WTC11 (cell line): ENCODE measurements at places on chromosomes 12 and 14. TPM values are rescaled to one million over a fixed set of nuclear protein-coding genes. Genes with fewer than 3 reads are reported as not detected.

GRCh38 chr14:100891501-100892445, 11.7 kb downstream of the RTL1 start:
- peak; percentile 3 for DNase-seq

GRCh38 chr12:91667694-91668093, 478.0 kb downstream of the BTG1 start:
- DNase-seq: no peak

GRCh38 chr12:23055004-23055403, 430.0 kb downstream of the ETNK1 start:
- peak; percentile 67 for DNase-seq

DNA sequence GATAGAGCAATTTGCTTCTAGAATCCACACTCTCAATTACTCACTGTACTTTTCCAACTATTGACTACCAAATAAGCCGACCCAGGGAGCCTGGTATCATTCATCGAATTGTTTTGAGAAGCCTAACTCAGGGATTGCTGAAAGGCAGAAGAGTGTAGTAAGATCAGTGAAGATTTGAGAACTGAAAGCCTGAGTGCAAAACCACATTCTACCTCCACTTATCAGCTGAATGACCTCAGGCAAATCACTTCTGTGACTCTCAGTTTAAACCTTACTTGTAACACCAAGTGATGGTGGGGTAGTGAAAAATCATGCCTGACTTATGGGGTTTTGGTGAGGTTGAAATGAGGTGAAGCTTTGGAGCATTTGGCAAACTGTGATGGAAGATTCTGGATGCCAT, 126.1 kb upstream of the MAX start:
- no peak for DNase-seq

- DNase-seq: no peak
Measured at GRCh38 chr14:55388160-55388559, 23.5 kb downstream of the ATG14 start.

DNA sequence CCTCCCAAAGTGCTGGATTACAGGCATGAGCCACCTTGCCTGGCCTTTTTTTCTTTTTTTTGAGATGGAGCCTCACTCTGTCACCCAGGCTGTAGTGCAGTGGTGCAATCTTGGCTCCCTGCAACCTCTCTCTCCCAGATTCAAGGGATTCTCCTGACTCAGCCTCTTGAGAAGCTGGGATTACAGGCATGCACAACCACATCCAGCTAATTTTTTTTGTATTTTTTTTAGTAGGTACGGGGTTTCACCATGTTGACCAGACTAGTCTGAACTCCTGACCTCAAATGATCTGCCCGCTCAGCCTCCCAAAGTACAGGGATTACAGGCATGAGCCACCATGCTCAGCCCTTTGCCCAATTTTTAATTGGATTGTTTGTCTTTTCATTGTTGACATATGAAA, 58.0 kb downstream of the SINHCAF start:
- no peak for DNase-seq

DNA sequence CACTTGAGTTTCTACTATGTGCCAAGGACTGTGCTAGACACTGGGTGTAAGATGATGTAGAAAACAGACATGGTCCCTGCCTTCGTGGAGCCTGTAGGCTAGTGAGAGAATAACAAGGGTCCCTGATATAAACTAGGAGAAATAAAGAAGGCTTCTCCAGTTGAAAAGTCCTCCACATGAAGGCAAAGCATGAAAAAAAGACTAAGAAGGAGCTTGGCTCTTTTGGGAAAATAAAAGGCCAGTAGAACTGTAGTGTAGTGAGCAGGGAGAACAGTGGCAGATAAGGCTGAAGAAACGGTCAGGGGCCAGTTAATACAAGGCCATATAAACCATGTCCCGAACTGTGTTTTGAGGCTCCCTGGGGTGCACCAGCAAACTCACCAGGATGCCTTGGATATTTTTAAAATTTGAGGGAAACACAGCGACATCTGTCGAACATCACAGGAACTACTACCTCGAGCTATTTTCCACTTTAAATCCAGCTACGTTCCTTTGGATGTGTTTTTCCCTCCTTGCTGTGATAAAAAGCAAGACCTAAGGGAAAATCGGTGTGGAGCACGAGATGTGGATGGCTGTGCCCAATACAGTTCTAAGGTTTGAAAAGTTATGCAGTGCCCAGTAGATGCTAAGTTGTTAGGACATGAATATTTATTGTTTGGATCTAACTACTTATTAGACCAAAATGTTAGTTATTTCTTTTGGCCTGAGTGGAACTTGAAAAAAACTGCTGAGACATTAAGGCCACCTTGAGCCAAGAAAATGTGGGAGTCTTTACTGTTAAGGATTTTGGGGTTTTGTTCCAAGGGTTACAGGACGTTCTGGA, 8.5 kb upstream of the CFL2 start:
- DNase-seq: peak; percentile 24

DNA sequence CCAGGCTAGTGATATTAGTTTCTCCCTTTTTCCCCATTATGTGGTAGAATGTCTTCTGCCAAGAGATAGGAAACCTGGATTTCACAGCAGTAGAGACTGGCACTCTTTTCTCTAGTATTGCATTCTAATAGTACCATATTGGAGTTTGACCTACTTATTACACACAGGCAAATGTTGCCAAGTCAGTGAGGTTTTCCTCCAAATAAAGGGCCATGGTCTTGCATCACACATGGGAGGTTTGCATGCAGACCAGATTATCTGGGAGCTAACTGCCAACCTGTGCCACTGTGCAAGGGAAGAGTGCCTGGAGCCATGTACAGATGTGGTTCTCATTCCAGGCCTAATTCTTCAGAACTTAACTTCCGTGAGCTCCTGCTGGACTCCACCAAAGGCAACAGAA, 113.3 kb downstream of the ANO6 start:
- DNase-seq: no peak

DNA sequence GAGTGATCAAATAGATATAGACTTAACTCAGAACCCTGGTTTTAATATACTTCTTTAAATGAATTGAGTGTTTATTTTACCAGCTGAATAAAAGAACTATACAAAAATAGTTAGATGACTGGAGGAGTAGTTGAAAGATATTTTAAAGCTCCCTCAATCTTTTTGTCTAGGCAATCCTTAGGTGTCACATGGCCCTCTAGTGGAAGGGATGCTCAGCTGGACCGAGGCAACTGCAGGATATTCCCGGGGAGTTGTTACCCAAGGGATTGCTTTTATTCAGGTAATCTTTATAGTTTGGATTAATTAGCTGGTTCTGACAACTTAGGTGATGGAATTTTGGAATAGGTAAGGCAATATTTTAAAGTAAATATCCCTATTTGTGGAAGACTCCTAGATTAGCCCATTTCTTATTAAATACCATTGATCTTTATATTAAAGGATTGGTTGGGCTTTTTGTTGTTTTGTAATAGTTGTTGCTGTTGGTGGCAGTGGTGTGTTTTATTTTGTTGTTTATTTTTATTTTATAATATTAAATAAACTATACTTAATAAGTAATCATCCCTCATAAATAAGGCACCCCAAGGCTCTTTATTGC, 57.1 kb downstream of the ZDHHC17 start:
- peak; percentile 49 for DNase-seq

Gene C1R
- total RNA-seq: 8.4 to 9.8 TPM (median 8.9 TPM) in 3 replicates

- DNase-seq: no peak
Measured at GRCh38 chr12:119673634-119674033, 5.7 kb downstream of the PRKAB1 start.

DNA sequence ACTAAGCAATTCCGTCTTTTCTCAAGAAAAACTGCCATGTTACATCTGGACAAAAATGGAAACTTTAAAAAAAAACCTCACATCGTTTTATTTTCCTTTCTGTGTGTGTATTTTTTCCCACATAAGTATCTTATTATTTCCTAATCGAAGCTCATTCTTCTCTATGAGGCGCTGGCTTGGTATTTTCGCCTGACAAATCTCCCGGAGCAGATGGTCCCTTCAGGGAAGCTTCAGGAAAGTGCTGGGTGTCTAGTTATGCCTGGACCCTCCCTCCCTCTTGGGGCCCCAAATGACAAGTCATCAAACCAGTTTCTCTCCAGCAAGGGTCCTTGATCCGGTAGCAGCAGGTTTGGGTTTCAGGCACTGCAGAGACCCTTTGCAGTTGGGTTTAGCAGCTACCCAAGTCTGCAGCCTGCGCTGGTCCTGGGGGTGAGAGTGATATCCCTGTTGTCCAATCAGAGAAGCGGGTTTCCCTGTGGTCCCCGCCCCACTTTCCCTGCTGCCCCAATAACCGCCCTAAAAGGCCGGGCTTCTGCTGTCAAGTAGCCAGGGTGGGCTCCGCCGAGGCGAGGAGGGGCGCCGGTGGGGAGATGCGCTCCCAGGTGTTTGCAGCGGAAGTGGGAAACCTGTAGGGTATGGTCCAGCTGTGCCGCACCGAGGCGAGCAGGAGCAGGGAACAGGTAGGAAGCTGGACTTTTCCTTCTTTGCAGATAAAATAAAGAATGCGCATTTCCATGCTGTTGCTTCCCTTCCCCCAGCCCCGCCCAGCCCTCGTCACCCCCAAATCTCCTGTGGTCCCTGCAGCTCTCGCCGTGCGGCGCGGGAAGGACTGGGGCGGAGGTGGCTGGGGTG, at the start of gene CNTN1:
Gene CNTN1 (plus strand): TSS at position 527 of the 852 bp plus-strand sequence.
- peak; percentile 92 for DNase-seq

DNA sequence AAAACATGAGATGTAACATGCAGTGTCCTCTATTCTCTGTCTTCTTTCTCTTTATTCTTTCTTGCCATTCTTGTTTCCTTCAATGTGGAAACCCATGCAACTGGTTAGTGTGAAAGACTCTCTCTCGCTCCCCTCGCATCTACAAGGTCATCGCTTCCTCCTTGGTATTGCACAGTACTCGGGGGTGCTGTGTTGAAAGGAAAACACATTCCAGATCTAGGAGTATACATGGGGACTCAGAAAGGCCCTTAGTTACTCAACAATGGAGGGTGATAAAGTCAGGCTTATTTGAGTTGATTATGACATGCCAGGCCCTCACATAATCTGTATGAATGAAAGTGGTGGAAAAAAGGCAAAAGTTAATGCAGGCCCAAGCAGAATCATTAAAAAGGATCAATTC, 75.5 kb upstream of the OVCH1 start:
- no peak for DNase-seq
